ENCODE measurements at places on chromosomes 12 and 14. TPM values are rescaled to one million over a fixed set of nuclear protein-coding genes. Genes with fewer than 3 reads are reported as not detected.

Gene NDUFA12
- total RNA-seq: 81.6 TPM

Gene C12orf57
- total RNA-seq: 295 TPM

Gene KRT83
- total RNA-seq: 0.08 TPM

Gene ADCY6
- total RNA-seq: 23.9 TPM

Gene OR6C74
- total RNA-seq: not detected

Gene ERO1A
- 50.1 TPM for total RNA-seq
